Activated CD4-positive, alpha-beta T cell treated with anti-CD3 and anti-CD28 coated beads for 48 hours (primary cell): ENCODE measurements at places on chromosomes 12 and 14.
A peak's percentile ranks its signal among the peaks of the same experiment; 100 is the strongest.

- no peak for DNase-seq
Measured at GRCh38 chr12:112446008-112446725, 27.4 kb downstream of the PTPN11 start.

DNA sequence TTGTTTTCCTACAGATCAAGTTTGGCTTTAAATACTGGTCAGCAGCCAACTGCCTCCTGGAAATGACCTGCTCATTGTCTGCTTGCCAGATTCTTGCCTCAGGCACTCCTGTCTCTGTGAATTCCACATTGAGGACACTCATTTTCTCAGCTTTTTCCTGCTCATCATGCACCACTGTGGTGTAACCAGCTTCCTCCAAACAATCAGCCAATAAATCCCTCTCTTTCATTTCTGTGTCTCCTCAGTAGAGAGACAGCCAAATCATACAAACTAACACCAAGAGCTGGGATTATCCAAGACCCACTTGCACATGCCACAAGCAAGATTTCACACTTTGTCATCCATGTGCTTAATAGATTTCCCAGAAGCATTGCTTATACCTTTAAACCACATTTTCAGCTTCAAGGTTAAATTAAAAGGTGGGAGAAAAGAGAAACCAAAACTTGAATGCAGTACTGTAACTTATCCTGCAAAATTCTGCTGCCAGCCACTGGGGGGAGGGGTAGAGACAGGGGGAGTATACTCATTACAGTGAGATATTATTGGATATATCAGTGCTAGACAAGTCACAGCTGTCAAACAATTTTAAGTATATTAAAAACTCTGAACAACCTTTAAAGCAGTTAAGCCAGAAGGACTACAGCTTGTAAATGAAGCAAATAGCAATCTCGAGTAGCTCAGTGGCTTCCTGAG, 105.0 kb downstream of the PPP2R5E start:
- DNase-seq, result peak; percentile 22

GRCh38 chr12:92503971-92504593, 198.7 kb upstream of the PLEKHG7 start:
- no peak for DNase-seq

- no peak for DNase-seq
Measured at GRCh38 chr12:104050436-104050835, 449 bp upstream of the GLT8D2 start.

- DNase-seq, result no peak
Measured at GRCh38 chr12:132053338-132054330, 90.5 kb downstream of the DDX51 start.

DNA sequence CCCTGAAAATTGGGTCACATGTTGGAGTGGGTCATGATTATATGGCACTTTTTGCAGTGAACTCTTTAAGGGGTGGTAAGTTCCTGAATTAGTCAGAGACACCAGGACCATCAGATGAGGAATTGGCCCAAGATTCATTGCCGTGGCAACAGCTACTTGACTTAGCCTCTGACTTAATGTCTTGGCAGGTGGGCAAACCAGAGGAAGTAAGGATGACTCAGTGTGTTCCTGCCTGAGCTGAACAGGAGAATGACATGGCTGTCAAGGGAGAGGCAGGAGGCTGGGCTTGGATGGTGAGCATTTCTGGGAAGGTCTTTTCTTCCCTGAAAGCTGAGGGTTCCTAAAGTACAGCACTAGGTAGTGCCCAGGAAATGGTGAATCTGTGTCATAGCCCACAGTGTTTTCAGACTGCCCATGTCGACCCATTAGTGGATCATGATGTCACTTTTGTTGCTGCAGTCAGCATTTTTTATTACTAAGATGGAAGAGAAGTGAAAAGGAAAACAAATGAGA, 170.1 kb upstream of the PWP1 start:
- DNase-seq, result peak; percentile 39

DNA sequence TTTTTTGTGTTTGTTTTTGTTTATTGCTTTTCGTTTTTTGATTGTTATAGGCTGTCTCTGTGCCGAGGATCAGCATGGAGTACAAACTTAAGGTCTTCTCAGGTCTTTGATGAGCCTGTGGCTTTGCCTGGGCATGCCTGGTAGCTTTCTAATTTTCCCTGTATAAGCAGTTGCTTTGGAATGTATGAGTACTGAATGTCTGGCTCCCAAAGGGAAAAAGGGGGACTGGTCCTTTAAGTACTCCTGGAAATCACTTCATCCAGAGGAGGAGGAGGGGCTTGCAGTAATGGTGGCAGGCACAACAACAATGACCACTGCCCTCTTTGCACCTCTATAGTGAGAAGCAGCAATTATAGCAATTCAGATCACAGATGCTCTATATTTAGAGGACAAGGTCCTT, 67.6 kb upstream of the TTC7B start:
- DNase-seq, result no peak

- DNase-seq, result no peak
Measured at GRCh38 chr12:29818916-29819623, 35.3 kb upstream of the TMTC1 start.

DNA sequence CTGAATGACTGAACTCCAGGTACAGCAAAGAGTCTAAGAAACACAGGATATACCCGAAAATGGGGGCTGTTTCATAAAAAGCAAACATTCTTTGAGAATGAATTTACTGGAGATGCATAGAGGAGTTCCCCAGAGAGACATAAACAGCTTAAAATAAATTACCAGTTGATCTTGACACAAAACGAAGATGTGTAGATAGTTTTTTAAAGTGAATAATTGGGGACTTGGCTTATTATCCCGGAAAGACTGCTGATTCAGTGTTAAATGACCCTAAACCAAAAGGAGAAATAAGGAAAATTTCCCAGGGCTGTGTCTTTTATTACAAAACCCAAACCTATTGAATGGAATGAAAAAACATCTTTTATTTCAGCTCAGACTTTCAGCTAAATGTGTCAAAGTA, 1052.8 kb upstream of the TMEM132C start:
- DNase-seq, result no peak

GRCh38 chr12:125255935-125256633, 190.8 kb downstream of the AACS start:
- no peak for DNase-seq

GRCh38 chr12:106248846-106249371, 1.1 kb upstream of the CKAP4 start:
- DNase-seq, result peak; percentile 51

DNA sequence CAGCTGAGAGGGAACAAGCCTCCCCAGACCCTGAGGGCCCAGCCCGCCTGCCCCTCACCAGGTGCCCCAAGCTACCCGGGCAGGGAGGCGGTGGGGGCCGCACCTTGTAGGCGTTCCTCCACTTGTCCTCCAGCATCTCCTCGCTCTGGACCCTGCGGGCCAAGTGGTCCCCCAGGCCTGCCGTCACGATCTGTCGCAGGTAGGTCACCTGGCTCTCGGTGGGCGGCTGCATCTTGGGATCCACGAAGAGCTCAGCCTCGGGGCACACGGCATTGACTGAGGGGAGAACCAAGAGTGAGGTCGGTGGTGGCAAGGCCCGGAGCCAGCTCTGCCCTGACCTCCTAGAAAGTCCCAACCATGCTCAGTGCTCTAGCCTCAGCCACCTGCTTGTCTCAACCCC, 36.6 kb downstream of the DHX37 start:
- DNase-seq, result no peak

GRCh38 chr12:18700271-18700670, 37.5 kb downstream of the PLCZ1 start:
- no peak for DNase-seq

DNA sequence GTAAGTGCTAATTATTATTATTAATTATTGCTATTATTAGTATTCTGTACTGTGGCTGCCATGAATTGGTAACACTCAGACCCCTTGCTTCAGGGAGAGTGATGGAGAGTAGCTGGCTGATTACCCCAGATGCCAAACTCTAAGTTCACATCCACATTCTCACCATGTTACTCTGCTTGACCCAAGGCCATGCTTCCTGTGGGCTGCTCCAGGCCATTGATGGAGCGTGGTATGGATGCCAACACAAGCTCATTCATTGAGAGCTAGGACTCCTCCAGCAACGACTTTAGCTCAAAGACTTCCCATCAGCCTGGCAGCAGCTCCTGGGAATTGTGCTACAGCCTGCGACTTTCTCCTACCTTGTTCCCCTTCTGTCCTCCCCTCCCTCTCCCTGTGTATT, 233.4 kb downstream of the MSRB3 start:
- DNase-seq, result no peak

DNA sequence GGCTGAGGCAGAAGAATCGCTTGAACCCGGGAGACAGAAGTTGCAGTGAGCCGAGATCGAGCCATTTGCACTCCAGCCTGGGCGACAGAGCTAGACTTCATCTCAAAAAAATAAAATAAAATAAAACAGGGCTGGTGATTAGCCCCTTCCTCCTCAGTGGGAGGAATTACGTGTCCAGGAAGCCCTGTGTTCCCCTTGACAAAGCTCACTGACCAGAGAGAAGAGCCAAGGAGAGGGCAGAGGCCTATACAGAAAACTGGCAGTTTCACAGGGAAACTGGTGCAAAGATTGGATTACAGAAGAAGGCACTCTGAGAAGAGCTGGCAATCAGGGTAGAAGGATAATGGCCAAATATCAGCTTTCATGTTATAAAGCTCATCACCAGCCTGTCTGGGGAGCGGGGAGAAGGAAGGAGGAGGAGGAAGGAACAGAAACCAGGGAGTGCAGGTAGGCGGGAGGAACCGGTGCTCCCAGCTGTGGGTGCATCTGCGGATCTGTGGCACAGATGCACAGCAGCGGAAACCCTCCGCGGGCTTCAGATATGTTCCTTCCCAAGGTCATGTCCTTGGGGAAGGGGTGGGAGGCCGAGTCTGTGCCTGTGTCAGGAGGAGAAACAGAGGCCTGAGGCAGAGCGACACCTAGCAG, 6.7 kb downstream of the RAB15 start:
- no peak for DNase-seq

DNA sequence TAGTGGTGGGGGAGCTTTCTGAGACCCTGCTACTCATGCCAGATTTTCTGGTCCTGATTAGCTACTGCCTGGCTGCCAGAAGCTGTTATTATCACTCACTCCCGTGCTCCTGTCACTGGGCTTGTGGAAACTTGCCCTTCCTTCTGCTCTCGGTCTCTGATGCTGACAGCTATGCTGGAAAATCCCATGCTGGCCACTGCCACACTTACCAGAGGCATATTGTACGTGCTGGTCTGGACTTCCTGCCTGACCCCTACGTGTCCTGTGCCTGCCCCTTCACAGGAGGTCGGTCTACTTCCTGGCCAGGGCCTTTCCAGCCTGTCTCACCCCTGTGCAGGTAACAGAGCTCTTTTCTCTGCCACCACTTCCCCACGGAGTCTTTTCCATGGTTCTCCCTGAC, 149.4 kb upstream of the PLEKHG7 start:
- DNase-seq, result no peak
